Astrocyte of the cerebellum (primary cell): ENCODE measurements at places on chromosomes 7 and 10.

- peak; percentile 33 for DNase-seq
These were observed 102.3 kb downstream of the JAZF1 start for GRCh38 chr7:28078036-28078901.

GRCh38 chr10:89700923-89701241 lies 508 bp upstream of the KIF20B start:
- DNase-seq, result no peak

- no peak for DNase-seq
These were observed 197.0 kb downstream of the GLRX3 start for GRCh38 chr10:130333185-130333584.

DNA sequence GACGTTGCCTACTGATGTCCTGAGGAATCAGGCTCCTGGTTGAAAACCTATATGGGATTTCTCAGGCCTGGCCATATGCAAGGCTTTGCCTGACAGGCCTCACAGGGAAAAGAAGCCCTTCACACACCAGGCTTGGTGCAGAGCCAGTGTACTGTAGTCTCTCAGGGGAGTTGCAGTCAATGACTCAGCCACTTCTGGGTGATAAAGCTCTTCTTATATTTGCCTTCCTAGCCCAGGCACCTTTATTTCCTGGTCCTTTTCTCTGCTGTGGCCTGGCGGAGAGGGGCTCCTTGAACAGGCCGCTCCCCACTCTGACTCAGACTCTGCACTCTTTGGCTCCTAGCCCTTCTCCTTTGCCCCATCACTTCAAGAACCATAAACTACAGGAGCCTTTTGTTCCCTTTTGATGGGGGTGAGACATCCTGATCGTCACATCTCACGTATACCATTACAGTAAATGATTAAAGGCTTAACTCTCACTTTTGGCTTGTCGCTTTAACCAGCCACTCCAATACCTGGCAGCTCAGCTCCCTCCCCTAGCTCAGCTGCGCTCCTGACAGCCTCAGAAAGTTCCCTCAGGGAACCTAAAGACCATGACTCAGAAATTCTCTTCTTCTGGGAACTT lies 33.5 kb downstream of the DPY19L1 start:
- peak; percentile 68 for DNase-seq

DNA sequence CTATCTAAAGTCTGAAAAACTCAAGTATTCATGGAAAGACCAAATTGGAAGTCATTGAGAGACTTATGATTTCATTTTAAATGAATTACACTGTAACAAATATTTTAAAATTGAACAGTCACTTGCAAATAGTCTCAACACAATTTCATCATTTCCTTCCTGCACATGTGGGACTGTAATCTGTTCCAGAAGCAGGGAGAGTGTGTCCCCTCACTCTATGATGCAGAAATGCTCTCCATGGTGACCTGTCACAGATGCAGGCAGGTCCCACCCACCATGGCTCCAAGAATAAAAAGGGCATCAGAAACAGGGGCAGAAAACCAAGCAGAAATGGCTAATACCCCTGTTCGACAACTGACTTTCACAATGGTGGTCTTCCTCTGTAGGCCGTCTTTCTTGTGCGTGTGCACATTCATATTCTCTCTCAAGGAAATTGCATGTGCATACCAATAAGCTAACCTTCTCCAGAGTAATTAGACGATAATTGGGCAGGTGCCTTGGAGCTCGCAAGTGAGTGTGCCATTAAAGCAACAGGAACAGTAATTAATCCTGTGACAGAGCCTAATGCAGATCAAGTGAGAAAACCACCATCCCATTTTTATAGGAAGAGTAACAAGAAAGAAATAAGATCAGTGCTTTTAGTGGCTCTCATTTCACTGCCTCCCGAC lies 170.9 kb downstream of the ZMYND11 start:
- no peak for DNase-seq
